Cortex of kidney (tissue), 1 donor: ENCODE measurements at places on chromosomes 6 and 20.

DNA sequence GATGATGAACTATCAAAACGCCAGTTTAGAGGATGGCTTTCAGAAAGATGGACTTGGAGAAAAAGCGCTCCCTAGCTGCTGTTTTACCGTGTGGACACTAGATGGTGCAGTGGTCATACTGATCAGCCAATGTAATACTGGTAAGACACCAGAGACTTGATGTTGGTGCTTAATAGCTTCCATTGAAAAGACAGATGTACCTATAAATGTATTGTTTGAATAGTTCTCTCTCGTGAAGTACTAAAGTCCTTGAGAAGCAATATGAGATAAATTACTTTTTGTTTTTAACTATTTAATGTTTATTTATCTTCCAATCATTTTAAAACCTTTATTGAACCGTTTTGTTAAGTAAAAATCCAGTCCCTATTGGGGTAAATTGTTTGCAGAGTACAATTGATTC, 63.9 kb upstream of the FUCA2 start:
- no peak for DNase-seq

DNA sequence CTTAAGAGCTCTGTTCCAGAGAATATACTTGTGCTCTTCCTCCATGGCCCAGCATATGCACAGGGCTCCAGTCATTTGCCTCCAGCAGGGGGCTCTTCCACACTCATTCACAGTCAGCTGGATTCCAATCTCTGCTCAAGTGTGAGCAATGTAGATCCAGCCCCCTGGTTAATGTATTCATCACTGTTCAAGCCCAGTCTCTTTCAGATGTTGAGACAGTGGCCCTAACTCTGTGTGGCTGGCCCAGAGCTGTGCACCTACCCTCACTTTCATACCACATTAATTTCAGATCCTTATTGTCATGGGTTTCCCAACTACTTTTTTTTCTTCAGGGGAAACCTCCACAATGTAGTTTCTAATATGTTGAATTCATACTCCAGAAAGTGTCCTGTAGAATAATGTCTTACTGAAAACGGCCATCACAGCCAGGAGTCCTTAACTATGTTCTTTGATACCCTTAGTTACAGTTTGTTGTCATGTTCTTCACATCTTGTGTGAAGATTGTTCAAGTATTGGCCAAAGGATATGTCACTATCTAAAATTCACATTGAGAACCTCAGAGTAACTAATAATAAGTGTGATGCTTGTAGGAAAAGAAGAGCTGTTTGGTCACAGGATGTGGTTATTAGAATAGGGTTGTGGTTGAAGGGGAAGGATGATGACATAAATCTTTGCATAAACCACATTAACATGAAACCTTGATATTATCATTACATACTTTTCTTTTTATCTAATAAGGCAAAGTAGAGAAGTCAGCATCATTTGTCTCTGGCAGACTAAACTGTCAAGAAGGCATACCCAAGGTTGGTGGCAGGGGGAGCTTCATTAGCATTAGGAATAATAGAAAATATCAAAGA, 14.4 kb upstream of the HLA-DQA1 start:
- no peak for DNase-seq

DNA sequence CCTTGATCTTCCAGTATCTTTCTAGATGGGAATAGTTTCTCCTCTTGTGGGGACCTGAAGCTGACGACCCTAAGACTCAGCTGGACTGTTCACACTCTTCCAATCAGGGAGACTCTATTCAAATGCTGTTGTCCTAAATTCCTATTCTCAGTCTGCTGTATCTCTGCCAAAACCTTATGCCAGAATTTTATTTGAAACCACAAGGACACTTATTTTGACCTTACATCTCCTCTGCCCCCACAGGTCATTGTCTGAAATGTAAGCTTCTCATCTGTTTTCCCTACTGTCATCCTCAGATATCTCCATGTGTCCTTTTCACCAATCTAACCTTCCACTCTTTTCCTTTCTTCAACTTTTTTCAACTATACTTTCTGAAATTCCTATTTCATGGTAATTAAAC, 289.5 kb upstream of the SGK1 start:
- no peak for DNase-seq

DNA sequence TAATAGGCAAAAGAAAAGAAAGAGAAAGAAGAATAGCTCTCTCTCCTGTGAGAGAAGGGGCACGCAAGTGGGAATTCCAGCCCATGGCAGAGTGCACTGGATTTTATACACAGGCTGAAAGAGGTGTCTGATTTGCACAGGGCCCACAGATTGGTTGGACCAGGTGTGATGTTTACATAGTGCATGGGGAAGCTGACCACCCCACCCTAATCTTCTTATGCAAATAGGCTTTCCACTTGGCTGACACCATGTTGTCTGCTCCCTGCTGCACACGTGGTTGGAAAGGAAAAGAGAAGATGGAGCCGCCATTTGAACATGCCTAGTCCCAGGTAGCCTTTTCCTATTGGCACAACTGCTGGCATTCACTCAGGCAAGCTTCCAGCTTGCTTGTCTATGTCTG, 20.2 kb downstream of the MICA start:
- no peak for DNase-seq

GRCh38 chr20:49447946-49448809, 34.3 kb downstream of the KCNB1 start:
- DNase-seq: no peak
